ENCODE measurements at places on chromosomes 1 and 21.
A peak's percentile ranks its signal among the peaks of the same experiment; 100 is the strongest.

- DNase-seq, result peak; percentile 61
These were observed 14.3 kb downstream of the ADAMTSL4 start for GRCh38 chr1:150563340-150564038.

GRCh38 chr1:157181258-157181657 lies 43.1 kb upstream of the ETV3 start:
- DNase-seq, result no peak

DNA sequence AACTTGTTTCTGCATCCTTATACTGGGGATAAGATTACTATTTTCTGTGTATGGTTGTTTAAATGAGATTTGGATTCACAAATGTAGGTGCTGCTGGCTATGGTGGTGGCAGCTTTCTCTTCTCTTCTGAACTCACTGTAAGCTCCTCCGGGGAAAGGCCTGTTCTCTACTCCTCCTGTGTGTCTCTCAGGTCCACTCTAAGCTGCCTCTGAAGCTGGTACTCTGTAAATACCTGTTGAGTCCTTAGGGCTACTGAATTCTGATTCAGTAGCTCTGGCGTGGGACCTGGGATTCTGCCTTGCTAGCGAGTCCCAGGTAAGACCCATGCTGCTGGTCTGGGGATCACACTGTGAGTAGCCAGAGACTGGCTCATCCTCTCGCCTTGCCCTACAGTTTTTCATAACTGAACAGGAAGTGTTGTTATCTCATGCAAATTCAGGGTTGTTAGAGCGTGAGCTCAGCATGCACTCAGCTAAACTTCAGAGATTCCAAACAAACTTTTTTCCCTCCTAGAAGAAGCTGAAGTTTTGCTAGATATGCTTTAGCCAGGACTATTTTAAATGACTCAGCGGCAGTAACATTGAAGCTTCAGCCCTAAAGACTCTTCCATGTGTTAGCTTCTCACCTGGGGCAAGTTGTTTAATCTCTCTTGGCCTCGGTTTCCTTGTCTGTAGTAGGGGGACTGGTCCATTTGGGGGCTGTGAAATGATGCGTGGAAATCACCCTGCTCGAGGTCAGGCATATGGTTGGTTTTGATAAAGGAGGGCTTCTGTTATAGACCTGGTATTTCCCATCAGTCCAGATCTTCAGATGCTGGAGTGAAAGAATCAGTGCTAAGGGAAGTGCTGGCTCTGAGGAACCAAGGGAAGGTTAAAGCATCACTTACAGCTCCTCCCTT lies 271.5 kb upstream of the TMEM51 start:
- DNase-seq, result no peak

DNA sequence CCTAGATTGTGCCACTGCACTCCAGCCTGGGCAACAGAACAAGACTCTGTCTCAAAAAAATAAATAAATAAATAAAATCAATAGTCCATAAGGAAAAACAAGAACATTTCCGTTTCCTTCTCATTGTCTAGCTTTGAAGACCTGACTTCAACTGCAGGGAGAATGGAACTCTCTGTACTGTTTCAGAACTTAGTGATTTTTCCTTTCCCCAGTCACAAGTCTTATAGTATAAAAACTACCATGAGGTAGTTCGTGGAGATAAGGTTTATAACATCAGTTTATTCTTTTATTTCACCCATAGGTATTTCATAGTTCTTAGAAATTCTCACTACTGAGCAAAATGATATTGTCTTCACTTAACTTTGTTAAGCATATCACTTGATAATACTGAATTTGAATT lies 11.4 kb upstream of the RWDD3 start:
- DNase-seq, result no peak

DNA sequence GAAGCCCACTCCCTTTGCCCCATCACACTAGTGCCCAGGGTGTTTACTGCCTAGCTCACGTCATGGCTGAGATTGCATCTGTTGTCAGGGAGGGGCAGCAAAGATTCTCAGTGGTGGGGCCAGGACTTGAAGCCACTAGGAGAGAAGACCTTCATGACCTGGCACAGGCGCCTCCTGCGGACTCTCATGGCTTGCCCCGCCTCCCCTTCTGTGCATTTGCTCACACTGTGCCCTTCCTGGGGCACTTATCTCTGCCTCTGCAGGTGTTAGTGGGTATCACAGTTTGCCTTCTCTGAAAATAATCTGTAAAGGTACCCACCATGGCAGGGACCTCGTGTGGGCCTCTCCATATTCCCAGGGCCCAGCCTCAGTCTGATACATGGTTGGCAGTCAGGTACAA lies 20.1 kb downstream of the PTPRU start:
- DNase-seq, result no peak

Data from activated CD4-positive, alpha-beta memory T cell treated with anti-CD3 and anti-CD28 coated beads for 36 hours (primary cell).